ENCODE measurements at places on chromosomes 7 and 10.
A peak's percentile ranks its signal among the peaks of the same experiment; 100 is the strongest.

DNA sequence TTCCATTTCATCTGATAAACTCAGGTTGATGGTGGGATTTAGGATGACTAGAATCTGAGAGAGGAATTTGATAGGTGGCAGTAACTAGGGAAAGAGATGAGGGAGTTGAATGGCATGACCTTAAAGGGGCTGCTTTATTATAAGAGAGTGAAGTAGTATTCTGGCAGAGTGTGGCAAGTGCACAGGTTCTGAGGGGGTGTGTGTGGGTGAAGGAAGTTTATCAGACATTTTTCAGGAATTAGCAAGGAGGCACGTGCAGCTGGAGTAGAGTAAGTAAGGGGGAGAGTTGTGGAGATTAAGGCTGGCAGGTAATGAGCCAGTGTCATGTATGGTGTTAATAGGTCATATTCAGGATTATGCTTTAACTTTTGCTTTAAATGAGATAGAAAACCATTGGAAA is 40.5 kb downstream of the AHCYL2 start:
- DNase-seq = no peak

GRCh38 chr7:26515314-26515842 is 223.7 kb downstream of the SNX10 start:
- no peak for DNase-seq

DNA sequence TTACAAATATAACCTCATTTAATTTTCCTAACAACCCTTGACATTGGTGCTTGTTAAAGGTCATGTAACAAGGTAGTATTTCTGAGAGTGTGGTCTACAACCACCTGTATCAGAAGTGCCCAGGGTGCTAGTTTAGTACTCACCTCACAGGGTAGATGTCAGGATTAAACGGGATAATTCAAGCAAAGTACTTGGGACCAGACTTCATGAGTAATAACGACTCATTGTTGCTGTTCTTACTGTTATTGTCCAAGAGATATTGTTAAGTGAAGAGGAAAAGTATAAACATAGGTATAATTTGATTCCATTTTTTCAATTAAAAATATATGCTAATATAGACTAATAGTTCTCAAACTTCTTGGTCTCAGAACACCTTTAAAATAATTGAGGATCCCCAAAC is 179.3 kb downstream of the WNT2 start:
- DNase-seq = no peak

- peak; percentile 49 for DNase-seq
Observed at GRCh38 chr10:48507933-48508790, 96.7 kb downstream of the ARHGAP22 start.

- no peak for DNase-seq
Observed at GRCh38 chr7:29516491-29516890, 47.1 kb upstream of the PRR15 start.

DNA sequence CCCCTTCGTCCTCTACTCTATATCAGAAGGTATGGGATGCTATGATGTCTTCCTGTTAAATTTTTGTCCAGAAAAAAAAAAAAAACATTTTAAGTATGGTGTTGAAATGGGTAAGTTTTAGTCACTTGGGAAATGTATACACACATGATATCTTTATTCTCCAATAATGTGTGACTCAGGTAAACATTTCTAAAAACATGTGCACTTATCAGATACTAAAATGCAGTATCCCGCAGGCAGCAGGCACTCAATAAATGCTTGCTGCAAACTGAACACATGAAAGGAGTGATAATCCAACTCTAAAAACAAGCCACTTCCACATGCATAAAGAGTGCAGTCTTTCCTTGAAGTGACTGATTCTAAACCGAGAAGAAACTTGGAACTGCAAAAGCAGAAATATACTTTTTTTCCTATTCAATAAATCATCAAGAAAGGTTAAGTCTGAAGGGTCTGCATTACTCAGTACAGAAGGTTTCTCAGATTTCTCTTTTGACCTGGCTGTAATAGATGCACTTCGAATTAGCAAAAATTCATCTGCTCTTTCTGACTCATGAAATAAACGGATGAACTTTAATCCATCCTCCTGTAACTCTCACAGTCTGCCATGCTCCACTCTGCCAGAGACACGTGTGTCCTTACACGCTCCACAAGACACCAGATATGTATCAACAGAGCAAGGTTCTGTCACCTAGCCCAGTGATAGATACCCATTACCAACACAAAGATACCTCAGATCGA is 84.0 kb downstream of the HIPK2 start:
- DNase-seq = no peak

DNA sequence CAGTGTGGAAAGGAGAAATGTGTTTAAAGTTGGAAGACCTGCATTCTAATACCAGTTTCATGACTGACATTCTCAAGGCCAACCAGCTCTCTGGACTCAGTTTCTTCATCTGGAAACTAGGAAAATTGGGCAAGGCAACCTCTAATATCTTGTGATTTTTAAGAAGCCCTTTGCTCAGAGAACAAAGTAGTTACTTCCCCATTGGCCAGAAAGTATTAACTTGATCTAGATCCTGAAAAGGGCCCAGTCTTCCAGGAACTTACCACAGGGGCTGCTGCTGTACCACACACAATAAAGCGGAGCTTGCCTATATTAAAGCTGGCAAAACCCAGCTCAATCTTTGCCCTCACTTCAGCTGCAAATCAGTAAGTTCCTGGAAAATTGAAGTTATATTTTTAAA is 155.6 kb upstream of the ADO start:
- no peak for DNase-seq

DNA sequence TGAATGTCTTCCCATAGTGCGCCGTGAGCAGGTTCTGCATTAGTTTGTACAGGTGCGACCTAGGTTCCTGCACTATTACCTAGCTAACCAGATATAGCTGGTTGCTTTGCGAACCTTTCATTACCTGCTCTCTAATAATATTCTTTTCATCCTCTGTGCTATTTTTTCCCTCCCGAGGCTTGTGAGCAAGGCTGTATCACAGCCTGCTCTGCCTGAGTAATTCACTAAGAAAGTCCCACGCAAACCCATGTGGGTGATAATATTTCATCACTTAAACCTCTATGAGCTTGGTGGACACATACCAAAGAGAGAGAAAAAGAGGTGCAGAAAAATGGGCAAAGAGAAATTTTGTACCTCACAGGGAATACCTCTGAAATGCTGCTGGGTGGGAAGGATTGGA is 8.4 kb downstream of the INHBA start:
- DNase-seq = no peak

DNA sequence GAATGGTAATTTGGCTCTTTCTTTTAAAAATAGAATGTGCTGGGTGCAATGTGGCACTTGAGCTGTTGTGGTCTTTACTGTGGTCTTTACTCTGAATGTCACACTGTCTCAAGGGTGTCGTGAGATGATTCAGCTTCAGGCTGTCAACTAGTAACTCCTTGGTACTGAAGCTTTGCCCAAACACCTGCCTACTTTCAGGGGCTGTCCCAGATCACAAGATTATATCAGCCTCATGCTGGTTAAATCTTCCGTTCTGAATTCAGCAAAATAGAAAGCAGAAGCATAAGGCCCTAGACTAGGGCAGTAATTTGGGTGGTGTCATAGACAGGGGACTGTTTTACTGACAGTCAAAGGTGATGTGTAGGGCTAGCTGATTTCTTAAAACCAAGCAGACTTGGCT is 110.9 kb downstream of the BAMBI start:
- DNase-seq = no peak
